ENCODE measurements at places on chromosomes 12 and 14.
A peak's percentile ranks its signal among the peaks of the same experiment; 100 is the strongest.

- no peak for DNase-seq
These were observed 261.4 kb downstream of the ITPR2 start for GRCh38 chr12:26571560-26571959.

- no peak for DNase-seq
These were observed 177.2 kb upstream of the NPAS3 start for GRCh38 chr14:32761381-32761968.

- DNase-seq = peak; percentile 59
These were observed 42.5 kb downstream of the SMIM41 start for GRCh38 chr12:52121824-52122539.

DNA sequence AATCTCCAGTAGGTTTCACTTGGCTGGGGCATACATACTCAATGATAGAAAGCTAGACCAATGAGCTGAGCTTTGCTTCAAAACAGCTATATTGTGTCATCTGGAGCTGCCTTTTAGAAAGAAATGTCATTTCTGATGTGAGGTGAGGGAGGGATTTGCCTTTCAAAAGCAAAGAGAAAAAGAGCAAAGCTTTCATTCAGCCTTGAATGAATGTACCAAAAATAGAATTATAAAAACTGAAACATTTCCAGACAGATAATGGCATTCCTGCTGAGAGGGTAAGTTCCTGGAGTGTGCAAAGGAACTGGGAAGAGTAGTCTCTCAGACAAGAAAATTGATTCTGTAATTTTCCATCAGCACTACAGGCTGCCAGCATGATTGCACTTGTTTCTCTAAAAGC is 710.0 kb downstream of the LRFN5 start:
- DNase-seq = no peak

DNA sequence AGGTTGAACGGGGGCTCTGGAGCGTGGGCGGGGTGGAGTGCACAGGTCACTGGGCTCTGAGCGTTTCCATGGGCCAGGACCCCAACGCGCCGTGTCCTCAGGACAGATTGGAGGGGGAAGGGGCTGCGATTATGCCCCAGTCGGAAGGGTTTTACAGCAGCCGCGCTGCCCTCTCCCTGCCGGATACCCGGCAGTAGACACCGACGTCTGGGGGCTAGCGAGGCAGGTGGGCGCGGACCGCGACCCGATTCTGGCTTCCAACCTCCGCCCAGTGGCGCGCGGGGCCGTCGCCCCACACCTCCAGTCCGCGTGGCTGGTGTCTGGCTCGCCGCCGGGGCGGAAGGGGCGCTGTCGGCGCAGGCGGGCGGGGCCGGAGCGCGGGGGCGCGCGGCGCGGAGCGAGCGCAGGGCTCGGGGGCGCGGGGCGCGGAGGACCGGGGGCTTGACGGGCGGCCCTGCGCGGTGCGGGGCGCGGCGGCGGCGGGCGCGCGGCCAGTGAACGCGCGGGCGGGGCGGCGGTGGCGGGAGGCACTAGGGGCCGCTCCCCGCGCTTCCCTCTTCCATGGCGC is 2.4 kb upstream of the KIF26A start:
- no peak for DNase-seq

GRCh38 chr12:88266806-88267360 is 124.8 kb downstream of the TMTC3 start:
- DNase-seq = no peak

DNA sequence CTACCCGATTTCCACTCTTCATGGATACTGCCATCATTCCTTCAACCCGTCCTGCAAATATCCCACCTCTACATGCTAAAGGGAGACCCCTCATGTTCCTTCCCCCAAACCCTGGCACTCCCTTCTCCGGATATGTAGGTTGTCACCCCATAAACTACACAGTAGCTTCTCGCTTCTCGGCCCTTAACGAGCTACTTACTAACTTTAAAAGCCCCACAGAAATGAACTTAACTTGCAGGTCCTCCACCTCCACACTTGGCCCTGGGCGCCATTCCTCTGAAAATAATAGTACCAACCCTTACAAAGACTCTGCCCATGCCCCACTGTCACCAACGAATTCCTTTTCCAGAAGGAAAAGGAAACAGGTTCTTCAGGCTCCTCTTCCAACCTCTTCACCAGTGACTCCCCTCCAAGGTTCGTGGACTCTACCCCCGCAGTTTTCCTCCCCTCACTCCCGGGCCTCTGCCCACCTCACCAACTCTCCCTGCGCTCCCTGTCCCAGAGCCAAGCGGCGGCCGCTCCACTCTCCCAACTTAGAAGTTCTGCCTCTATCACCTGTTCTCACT is 1.2 kb downstream of the SPPL3 start:
- no peak for DNase-seq

GRCh38 chr12:6927379-6928021 is at the start of gene ATN1:
ATN1 (plus strand) TSS chr12:6927959; CDS start chr12:6934002, 6,043 bp downstream.
- DNase-seq = peak; percentile 55

DNA sequence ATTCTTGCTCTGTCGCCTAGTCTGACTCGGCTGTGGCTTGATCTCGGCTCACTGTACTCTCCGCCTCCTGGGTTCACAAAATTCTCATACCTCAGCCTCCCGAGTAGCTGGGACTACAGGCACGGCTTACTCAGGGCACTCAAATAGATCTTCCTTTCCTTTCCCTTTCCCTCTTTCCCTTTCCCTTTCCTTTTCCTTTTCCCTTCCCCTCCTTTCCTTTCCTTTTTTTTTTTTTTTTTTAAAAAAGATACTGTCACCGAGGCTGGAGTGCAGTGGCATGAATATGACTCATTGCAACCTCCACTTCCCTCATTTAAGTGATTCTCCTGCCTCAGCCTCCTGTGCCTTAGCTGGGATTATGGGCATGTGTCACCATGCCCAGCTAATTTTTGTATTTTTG is 86.0 kb downstream of the AEBP2 start:
- DNase-seq = no peak

DNA sequence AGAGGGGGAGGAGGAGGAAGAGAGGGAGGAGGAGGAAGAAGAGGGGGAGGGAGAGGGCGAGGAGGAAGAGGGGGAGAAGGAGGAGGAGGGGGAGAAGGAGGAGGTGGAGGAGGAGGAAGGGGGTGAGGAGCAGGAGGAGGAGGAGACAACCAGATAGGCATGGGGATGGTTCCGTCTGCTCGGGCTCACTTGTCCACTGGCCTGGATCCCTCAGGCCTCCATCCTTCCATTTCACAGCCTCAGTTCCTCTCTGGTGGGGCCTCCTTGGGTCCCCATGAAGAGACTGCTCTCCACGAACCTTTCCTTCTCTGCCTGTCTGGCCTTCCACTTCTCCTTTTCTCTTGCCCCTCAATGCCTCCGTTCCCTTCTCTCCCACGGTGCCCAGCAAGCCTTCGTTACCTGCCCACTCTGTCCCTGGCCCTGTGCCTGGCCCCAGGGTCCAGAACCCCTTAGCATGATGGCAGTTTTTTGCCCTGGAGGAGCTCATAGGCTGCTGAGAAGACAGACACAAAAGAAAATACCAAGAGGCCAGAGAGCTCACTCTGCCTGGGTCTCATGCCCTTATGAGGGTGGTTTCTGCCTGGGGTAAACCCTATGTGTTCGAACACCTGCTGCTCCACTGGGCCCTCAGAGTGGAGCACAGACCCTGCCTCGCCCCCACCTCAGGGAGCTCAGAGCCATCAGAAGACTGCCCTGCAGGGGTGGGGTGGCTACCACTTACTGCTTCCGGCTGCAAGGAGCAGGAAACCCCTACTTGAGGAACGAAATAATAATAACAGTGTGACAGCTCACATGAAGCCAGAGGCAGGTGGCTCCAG is 11.7 kb upstream of the CACNA2D4 start:
- DNase-seq = no peak

DNA sequence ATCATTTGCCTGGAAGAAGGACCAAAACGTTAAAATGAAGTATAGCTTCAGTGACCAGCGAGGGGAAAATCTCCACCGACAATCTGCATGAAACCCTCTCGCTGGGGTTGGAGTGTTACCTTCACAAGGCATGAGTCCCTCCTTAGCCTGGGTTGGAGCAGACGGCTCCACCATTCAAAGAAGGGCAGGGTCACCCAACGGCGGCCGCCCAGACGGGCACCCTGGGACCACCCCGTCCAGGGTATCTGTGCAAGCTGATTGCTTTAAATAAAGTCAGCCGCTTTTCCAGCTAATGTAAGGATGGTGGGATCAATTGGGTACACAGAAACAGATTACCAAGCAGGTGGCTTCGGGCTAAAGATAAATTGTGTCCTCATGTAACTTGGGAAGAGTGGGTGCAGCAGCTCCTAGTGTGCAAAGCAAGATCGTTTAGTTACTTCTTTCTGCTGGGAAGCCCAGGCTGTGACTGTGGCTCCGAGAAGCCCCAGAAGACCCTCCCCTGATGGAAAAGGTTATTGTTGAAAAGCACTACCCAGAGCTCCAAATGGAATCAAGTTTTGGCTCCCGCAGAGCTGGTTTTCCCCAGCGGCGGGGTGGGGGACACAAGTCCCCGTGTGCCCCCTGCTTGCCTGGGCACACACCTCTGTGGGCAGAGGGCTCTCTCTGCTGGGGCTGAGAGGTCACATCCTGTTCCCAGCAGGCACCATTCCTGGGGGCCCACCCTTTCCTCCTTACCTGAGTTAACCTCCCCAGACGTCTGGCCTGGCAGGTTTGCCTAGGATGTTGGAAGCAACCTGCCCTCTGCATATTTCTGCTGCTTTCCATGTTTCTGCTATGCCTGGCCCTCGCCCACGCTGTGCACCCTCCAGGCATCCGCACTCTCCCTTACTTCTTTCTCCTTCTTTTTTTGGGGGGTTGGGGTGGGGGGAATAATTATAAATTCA is 318.6 kb upstream of the DIO3 start:
- DNase-seq = no peak

GRCh38 chr12:28424965-28425364 is 234.7 kb downstream of the CCDC91 start:
- DNase-seq = no peak

DNA sequence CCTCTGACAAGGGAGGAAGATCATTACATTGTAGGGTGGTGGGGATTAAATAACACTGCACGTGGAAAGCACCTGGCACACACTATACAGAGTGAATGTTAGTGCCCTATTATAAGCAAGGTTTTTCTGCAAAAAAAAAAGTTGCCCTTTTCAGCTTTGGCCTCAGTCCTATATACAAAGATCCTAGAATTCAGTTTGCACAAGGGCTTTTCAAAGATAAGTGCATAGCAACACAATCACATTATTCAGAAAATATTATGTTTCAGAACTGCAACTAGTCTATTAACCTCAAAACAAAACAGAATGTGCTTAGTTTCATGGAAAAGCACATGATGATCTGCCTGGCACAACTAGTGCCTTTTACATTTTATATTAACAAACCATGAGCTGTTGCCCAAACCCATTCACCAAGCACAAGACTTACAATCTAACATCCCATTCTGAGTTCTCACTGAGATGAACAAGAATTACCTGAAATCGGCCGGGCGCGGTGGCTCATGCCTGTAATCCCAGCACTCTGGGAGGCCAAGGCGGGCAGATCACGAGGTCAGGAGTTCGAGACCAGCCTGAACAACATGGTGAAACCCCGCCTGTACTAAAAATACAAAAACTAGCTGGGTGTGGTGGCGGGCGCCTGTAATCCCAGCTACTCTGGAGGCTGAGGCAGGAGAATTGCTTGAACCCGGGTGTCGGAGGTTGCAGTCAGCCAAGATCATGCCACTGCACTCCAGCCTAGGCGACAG is 1.8 kb downstream of the TM7SF3 start:
- DNase-seq = no peak

DNA sequence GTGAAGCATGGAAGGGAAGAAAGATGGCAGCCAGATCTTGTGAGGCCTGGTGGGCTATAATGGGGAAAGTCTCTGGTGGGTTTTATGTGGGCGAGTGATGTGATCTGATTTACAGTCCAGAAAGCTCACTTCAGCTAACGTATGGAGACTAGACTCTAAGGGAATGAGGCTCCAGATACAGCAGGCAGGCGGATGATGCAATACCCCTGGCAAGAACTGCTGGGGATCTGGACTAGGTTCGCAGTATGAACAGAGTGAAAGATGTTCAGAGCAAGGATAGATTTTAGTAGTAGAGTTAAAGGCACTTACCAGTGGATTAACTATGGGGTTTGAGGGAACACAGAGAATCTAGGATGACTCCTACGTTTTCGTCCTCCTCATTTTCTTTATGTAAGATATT is 253.1 kb downstream of the ANO2 start:
- DNase-seq = no peak

GRCh38 chr12:52916216-52916615 is 11.3 kb upstream of the KRT8 start:
- DNase-seq = no peak

DNA sequence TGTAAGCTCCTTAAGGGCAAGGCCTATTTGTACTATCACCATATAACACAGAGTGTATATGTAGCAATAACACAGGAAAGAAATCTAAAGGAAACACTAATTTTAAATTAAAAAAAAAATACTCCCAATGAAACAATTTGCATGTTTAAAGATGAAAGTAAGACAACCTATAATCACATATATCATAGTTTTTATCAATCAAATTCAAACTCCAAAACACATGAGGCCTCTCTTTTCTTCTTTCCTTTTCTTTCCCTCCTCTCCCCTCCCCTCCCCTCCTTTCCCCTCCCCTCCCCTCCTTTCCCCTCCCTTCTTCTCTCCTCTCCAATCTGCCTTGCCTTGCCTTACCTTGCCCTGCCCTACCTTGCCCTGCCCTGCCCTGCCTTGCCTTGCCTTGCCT is 405.8 kb upstream of the RPL10L start:
- no peak for DNase-seq

GRCh38 chr14:91810699-91811098 is 56.6 kb downstream of the TC2N start:
- DNase-seq = no peak

Measured in CD4-positive, alpha-beta T cell treated with Interleukin-17A for 1 hour (primary cell).